ENCODE measurements at places on chromosomes 7 and 10.

DNA sequence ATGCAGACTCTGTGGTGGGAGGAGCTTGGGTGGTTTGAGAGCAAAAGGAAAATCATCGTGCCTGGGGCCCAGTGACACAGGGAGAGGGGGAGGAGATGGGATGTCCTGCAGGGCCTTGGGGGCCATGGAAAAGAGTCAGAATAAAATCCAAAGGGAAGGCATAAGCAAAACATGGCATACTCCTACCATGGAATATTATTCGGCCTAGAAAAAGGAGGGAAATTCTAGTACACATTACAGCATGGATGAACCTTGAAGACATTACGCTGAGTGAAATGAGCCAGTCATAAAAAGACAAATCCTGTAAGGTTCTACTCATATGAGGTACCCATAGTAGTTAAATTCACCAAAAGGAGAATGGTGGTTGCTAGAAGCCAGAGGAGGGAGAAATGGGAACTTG lies 38.7 kb downstream of the STRA8 start:
- no peak for DNase-seq

GRCh38 chr7:75900617-75901315 lies 14.2 kb upstream of the POR start:
- DNase-seq = no peak

GRCh38 chr7:112238852-112239610 lies 32.5 kb downstream of the ZNF277 start:
- no peak for DNase-seq

DNA sequence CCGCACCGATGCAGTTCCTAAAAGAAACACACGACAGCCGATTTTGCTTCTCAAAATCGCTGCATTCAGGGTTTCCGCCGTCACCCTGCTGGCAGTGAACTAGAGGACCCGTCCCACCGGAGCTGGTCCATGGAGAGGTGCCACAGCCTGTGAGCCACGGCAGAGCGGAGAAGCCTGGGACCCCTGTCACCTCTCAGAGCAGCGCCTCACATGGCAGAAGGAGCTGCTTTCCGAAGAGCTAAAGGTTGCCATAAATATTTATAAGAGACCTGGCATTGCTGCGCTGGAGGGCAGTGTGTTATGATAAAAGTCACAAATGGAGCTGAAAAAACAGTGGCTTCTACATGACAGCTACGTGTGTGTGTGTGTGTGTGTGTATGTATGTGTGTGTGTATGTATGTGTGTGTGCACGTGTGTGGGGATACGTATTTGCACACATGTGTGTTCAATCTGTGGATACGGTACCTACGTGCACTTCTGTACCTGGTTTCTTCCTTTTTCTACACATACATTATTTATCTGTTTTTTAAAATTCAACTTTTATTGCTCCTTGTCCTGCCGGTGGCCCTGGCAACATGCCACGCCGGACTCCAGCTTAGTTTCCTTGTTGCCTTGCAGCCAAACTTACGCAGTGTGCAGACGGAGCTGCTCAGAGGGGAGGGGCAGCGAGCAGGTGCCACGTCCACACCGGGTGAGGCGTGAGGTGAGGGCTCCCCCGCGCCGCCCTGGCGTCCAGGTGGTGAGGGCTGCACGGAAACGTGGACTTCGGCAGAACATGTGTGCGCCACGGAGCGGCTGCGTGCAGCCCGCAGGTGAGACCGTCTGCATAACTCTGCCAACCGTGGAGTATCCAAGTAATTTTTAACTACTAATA lies 115.2 kb upstream of the PITRM1 start:
- no peak for DNase-seq

DNA sequence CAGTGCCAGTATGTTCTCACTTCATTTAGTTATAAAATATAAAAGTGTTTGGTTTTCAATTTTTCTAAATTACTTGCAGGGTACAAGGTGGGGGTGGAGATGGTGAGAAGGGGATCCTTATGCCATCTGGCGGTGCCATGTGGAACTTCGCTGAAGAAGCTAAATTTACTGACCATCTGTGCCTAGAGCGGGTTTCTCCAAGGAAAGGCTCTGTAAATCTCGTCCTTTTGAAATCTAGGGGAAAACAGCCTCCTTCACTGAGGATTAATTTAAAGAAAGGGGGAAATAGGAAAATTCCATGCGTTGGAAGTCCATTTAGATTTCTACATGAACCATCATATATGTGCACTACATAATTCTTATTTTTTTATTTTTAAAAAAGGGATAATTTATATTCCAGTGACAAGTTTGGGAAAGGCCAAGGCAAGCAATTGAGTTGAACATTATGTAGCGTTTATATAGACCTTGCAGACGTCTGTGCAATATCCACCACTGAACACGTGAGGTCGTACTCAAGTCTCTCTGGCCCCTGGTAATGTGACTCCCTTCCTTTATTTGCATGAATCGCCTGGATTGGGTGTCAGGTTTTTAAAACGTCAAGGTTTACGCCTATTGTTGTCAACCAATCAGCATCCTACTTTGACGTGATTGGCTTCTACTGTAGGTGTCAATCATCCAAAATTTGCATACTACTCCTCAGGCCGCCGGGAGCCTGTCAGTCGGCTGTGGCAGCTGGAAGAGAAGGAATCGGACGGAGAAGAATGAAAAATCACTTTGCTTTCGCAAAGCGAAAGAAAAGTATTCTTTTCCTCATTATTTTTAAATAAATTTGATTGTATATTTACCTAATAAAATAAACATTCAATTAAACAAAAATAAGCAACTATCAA lies 297.1 kb upstream of the NFE2L3 start:
- peak; percentile 49 for DNase-seq

DNA sequence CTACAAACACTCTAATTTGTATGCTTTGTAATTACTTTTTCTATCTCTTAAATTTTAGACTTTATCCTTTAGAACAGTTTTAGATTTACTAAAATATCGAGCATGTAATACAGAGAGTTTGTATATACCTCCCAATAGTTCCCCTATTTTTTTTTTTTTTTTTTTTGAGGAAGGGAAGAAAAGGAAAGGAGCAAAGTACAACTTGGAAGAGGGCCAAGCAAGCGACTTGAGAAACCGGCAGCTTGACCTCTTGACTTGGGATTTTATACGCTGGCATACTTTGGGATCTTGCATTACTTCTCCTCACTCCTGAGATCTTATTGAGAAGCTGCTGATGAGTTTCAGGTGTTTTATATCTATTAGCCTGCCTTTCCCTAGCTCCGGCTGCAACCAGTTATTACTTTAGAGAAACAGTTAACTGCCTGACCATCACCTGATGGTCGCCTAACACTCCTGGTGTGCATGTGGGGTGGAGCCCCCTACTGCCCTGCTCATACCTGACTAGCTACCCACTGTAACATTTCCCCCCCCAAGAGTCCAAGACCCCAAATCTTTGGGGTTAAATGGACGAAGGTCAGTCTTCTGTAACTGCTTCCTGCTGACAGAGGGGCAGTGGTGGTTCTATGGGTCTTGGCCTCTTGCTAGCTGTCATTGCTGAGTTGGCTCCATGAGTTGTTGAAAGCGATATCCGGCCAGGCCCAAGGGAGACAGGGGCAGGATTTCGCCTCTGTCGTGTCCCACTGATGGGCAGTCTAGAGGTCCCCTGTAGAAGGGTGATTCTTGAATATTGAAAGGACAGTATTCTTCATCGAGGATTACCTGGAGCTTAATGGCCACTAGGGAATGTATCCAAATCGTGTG lies 28.5 kb downstream of the MKLN1 start:
- no peak for DNase-seq

- DNase-seq = no peak
Observed at GRCh38 chr10:15255961-15256360, 87.5 kb upstream of the NMT2 start.

DNA sequence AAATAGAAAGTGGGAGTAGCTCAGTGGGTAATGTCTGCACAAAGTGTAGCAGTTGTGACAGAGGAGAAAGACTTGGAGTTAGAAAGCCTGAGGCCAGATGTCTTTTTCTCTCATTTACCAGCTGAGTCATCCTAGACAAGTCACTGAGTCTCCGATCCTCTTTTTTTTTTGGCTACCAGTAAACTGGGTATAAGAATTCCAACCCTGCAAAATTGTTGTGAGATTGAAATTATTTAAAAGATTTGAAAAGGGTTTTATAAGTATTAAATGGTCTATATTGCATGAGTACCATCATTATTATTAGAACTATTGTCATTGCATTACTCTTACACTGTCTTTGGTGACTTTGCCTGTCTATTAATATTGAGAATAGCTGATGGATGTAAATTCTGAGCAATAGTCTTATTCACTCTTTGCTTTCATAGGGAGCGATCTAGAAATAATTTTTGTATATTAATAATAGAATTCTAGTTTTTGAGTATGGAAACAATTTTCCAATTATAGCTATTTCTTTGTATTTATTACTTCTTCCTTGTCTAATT lies 74.0 kb downstream of the ARID5B start:
- DNase-seq = no peak

DNA sequence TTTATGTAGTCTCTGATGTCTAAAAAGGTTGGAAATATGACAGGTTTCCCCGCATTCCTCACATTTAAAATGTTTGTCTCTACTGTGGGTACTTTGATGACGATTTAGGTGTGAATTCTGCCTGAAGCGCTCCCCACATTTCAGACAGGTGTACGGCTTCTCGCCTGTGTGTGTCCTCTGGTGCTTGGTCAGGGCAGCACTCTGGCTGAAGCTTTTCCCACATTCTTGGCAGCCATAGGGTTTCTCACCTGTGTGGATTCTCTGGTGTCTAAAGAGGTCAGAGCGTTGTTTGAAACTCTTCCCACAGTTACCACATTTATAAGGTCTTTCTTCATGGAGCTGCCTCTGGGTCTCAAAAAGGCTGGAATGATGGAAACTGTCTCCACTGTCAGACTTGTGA lies 6.3 kb downstream of the ZNF394 start:
- no peak for DNase-seq

GRCh38 chr10:69951658-69952057 lies 101.0 kb upstream of the MACROH2A2 start:
- DNase-seq = no peak

- no peak for DNase-seq
Observed at GRCh38 chr7:66907731-66908130, 13.3 kb upstream of the TMEM248 start.

DNA sequence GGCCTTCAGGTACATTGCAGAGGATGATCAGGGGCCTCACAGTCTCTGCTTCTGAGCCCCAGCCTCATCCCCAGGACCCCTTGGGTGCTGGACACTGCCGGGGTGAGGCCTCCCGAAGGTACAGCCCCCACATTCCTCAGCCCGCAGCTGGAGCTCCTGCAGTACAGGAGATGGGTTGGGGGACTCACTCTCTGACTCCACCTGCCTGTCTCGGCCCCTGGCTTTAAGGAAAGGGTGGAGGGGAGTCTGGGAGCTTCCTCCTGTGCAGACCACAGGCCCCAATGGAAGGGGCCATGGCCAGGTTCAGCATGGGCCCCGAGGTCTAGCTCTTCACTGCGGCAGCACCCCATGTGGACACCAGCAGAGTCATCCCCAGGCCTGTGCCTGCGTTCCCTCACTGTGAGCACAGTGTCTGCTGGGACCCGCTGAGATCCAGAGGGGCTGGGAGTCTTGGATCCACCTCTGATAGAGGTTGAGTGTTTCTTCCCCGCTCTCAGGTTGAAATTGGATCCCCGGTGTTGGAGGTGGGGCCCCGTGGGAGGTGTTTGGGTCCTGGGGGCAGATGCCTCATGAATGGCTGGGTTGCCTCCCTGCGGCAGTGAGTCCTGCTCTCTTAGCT lies 99.9 kb downstream of the PRKAG2 start:
- no peak for DNase-seq

DNA sequence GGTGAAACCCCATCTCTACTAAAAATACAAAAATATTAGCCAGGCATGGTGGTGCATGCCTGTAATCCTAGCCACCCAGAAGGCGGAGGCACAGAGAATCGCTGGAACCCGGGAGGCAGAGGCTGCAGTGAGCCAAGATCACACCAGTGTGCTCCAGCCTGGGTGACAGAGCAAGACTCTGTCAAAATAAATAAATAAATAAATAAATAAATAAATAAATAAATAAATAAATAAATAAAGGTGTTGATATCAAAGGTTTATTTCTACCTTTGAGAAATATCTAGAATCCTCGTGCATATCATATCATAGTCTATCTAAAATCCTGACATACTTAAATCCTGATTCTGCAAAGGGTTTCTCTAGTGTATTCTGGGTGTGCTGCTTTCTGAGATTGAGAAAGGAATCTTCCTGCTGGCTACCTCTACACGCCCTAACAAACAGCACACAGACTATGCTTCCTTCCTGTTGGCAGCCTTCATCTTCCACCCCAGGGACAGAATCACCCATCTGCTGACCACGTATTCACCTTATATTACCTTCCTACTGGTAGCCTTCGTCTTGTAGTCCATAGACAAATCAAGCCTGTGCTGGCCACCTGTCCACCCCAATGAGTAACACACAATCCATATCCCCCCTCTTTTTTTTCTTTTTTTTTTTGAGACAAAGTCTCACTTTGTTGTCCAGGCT lies 8.7 kb downstream of the ABLIM1 start:
- no peak for DNase-seq

- DNase-seq = no peak
Observed at GRCh38 chr10:132962623-132963429, 20.5 kb upstream of the CFAP46 start.

DNA sequence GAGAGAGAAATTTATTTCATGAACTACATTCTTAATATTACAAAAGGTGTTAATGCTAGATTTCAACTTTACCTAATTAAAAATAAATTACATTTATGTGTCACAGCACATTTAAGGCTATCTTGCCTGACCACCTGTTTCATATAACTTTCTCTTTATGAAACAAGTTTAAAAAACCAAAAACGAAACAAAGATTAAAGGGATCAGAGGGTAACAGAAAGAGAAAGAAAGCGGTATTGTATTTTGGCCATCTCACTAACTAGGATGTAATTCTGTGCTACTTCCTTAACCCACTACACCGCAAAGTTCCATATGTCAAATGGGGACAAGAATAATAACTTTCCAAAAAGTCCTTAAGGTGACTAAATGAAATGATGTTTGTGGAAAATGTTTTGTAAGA lies 6.3 kb upstream of the RHOBTB1 start:
- no peak for DNase-seq

GRCh38 chr10:109831846-109832245 lies 91.5 kb downstream of the XPNPEP1 start:
- no peak for DNase-seq

DNA sequence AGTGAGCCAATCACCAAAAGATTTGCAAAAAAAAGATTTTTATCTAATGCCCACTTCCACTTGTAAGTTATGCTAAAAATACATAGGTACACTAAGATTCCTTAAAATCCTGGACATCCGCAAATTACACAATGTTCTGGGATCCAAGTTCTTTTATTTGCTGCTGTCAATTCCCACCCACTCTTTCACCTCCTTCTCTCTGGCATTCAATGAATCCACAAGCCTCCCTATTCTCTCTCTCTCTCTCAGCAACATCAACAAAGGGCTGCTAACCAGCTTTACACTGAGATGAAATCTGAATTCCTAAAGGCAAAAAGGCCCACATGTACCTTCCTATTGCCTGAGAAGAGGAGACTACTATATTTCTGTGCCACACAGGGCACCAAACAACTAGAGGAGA lies 99.9 kb downstream of the ARMH3 start:
- DNase-seq = no peak

- peak; percentile 48 for DNase-seq
Observed at GRCh38 chr10:96395931-96396877, 37.4 kb upstream of the OPALIN start.

- no peak for DNase-seq
Observed at GRCh38 chr7:147251751-147252325, 1135.2 kb downstream of the CNTNAP2 start.

- peak; percentile 86 for DNase-seq
Observed at GRCh38 chr10:17430647-17431355, 23.6 kb downstream of the ST8SIA6 start.
